Fibroblast of skin of right biceps (primary cell): ENCODE measurements at places on chromosomes 5 and 9.

DNA sequence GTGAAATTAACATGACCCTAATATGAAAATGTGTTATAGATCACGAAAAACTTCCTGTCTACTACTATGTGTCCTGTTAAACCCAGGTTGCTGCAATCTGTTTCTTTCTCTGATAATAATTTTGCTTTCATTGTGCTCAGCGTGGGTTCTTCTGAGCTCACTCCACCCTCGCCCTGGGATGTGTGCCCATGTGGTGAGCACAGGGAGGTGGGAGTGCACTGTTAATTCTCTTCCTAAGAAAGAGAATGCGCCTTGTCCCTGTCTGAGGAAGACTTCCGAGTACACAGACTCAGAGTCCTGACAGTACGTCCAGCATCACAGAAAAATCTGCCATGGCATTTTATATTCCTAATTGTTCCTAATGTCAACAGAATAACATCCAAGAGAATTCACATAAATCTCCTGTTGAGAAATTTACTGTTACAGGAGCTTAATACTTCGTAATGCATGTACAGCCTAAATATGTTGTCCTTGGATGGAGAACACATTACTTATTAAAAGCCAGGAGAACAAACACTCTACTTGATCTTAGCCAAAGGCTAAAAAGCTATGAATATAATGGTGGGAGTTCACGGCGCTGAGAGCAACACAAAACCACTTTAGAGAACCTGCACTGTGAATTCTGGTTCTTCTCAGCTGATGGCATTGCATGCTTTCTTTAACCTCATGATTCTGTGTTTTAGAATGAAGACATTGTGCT is 102.6 kb downstream of the PDE4D start:
- DNase-seq = no peak

- peak; percentile 7 for DNase-seq
These were observed 143.0 kb downstream of the XRCC4 start for GRCh38 chr5:83220331-83220730.

DNA sequence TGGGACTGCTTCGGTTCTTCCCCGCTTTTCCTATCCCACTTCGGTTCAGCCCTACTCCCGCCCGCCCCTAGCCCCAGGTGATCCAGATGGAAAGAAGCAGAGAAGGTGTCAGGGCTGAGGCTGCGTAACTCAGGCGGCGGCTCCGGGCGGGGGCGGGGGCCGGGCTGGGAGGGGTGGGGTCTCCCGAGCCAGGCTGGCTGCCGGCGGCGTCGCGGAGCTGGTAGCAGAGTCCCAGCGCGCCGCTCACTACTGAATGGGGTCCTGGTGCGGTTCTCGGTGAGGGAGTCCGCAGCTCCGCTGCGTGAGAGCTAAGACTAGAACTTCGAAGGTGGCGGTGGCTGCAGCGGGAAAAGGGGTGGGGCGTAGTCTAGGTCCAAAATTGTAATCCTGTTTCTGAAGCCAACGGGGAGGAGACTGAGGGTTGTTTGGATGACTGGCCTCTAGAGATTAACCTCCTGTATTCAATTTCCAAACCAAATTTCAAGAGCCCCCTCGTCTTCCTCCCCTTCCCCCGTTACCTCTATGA is 1.4 kb downstream of the PRR16 start:
- DNase-seq = peak; percentile 73

GRCh38 chr5:172008689-172009141 is 2.3 kb upstream of the FBXW11 start:
- no peak for DNase-seq

GRCh38 chr5:74173241-74173640 is 467.3 kb downstream of the ENC1 start:
- DNase-seq = no peak

GRCh38 chr5:52727020-52727419 is 60.7 kb upstream of the ITGA1 start:
- DNase-seq = no peak

GRCh38 chr9:75176037-75176436 is 87.7 kb downstream of the OSTF1 start:
- DNase-seq = no peak

GRCh38 chr9:75601280-75601679 is 289.2 kb upstream of the PCSK5 start:
- DNase-seq = no peak

DNA sequence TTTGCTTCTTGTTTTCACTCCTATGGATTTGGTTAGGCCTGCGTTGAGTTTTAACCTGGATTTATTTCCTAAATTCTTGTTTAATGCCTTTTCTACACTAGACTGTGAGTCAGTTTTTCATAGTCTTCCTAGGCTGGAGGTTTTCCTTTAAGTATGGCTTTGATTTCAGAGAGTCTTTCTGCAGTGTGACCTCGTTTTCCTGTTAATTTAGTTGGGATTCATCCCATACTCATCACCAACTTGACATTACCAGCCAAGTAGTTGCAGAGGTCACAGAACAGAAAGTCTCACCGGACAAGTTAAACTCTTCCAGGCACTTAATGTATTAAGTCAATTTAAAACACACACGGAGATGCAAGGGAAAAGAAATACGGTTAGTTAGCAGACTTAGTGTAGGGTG is 29.7 kb upstream of the AUH start:
- peak; percentile 32 for DNase-seq

DNA sequence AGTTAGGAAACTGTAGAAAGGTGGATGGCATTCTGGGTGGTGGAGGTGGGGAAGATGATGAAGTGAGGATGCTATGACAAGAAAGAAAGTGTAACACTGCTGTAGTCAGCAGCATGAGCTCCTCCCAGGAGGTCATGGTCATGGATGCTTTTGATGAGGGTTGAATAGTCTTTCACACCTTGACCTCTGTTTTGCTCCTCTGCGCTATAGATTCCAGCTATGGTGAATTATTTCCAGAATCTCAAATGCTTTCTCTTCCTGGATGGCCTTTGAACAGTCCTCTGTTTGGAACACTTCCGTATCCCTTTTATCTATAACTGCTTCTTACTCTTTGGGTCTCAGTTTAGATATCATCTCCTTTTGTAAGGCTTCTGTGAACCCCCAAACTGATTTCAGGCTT is 165.9 kb upstream of the PPP1R2B start:
- no peak for DNase-seq

DNA sequence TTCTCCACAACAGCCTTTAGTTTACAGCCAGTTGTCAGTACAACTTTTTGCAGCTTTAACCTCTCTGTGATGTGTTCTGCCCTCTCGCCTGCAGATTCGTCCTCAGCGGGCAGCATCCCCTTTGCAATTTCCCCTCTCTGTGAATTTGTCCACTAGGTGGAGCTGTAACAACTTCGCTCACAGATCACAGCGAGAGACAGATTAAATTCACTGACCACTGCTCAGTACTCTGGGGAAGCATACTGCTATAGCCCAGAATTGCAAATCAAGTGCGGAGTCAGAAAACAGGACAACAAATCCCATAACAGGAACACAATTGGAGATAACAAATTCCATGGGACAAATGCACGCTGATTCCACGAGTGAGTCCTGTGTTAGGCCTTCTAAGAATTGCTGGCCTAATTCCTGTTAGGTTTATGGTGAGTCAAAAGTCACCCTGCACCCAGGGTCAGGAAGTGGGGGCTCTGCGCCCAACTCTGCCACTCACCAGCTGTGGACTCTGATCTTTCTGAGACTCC is 2124.9 kb downstream of the MAT2B start:
- peak; percentile 46 for DNase-seq

- no peak for DNase-seq
These were observed 608.1 kb upstream of the RORB start for GRCh38 chr9:73889023-73889422.

- no peak for DNase-seq
These were observed 44.4 kb upstream of the FER start for GRCh38 chr5:108703313-108703712.

DNA sequence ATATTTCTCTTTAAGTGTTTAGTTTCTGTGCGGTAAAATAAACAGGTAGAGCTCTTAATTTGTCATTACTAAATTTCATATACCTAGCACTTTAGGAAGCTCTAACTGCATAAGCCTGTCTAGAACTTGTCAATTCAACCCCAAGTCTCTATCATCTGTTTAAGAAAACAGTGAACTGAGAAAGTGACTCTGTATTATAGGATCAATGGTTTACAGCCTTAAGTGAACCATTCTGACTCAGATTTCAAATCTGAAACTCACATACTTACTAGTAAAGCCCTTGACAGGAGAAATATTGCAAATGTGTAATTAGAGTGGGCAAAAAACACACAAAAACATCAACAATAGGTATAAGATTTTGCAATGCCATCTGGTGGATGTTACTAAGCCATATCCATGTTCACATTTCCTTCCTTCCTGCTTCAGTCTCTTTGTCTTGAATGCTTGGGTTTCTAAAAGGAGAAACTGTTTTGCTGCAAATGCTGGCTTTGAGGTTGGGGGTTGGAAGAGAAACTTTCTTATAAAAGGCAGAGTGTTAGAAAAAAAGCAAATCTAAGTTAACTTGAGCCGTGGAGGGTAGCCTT is 101.8 kb downstream of the DOCK8 start:
- DNase-seq = no peak

- DNase-seq = no peak
These were observed 561.4 kb downstream of the CAAP1 start for GRCh38 chr9:26331223-26331622.

- DNase-seq = no peak
These were observed 71.8 kb upstream of the CLINT1 start for GRCh38 chr5:157930710-157931109.

DNA sequence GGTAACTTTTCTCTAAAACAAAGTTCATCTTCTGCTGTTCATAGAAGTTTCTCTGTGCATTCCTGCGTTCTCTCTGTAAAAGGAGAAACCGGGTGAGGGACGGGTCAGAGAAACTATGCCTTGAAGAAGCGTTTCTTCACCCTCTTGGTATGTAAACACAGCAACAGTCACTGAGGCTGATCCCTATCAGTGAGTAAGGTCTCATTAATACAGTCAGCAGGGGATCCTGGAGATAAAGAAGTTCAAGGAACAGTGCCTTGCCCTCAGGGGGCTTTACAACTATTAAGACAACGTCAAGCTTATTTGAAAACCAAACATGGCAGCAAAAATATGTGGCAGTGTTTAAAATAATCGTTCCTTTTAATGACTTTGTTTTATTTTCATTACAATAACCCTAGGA is 202.9 kb upstream of the IL12B start:
- DNase-seq = peak; percentile 54
